ENCODE measurements at places on chromosomes 4 and X. TPM values are rescaled to one million over a fixed set of nuclear protein-coding genes. Genes with fewer than 3 reads are reported as not detected.

GRCh38 chrX:39900777-39901170, 197.0 kb downstream of the BCOR start:
- DNase-seq = no peak

Gene NALF2
- 3.6 TPM for total RNA-seq

- no peak for DNase-seq
These were observed 162.1 kb upstream of the EMCN start for GRCh38 chr4:100679926-100680325.

GRCh38 chr4:1211891-1212545, 36.9 kb downstream of the CTBP1 start:
- no peak for DNase-seq

DNA sequence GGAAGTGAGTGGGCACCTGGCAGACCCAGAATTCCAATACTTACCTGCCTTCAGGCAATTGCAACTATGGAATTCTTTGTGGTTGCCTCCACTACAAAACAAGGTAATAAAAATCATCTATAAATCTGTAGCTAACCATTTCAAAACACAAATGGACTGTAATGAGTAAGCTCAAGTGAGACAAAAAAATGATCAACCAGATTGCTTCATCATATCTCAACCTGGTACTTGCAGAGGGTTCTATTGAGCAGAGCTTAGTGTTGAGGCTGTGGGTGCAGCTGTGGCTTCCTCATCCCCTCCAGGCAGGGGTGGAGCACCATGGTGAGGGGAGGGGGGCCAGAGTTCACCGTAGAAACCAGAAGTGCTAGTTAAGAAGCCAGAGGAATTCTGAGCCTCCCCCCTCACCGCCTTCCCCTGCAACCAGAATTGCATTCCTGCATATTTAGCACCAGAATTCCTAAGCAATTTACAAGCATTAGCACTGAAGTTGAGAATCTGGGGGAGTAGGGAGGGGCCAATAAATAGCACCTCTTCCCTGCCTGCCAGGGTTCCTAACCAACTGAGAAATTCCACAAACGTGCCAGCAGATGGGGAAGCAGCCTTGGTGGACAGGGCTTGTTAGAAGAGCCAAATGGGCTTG, 11.5 kb downstream of the CTAG1A start:
- DNase-seq = peak; percentile 37

GRCh38 chr4:6056976-6057766, 38.9 kb upstream of the C4orf50 start:
- no peak for DNase-seq

DNA sequence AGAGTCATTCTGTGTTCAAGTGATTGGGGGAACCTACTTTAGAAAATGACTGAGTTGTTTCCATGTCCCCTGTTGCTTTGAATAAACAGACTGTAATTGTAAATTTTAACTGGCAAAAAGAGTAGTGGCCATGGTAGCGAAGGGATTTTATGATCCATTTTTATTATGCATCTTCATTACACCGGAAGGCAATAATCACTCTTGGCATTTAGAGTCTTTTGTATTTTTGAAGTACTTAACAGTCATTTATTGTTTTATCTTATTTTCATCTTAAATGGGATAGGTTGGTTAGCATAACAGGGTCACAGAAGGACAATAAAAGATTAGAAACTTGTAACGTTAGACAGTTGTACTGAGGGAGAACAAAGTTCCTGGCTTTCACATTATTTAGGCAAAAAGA, 11.0 kb upstream of the OTC start:
- no peak for DNase-seq

GRCh38 chr4:184705692-184706091, 28.2 kb downstream of the CENPU start:
- no peak for DNase-seq

GRCh38 chr4:147409350-147409749, 71.5 kb upstream of the EDNRA start:
- no peak for DNase-seq

Gene FGF13
- 55.3 TPM for total RNA-seq

GRCh38 chrX:54452920-54453319, 12.7 kb downstream of the TSR2 start:
- no peak for DNase-seq

Gene ZNF157
- not detected for total RNA-seq

DNA sequence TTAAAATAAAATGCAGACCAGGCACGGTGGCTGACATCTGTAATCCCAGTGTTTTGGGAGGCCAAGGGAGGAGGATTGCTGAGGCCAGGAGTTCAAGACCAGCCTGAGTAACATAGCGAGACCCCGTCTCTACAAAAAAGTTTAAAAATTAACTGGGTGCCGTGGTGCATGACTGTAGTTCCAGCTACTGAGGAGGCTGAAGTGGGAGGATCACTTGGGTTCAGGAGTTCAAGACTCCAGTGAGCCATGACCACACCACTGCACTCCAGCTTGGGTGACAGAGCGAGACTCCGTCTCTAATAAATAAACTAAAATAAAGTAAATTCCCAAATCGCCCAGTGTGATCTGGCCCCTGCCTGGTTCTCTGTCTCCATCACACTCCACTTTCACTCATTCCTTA, 43.7 kb downstream of the TENM3 start:
- no peak for DNase-seq

DNA sequence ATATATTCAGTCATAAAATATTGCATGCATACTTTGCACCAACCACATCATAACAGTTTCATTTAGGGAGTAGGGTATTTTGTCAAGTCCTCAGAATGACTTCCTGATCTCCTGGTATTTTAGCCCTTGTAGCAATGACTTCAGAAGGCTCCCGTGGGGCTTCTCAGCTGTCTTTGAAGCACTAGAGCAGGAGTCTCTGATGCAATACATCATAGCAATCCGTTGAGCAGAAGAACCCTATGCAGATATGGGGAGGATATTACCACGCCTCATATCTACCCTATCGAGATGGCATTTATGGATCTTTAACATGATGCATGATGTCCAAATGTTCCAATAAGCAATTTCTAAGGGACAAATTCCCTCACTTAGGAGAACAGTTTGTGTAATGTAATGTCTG, 373.7 kb upstream of the FTHL17 start:
- no peak for DNase-seq

DNA sequence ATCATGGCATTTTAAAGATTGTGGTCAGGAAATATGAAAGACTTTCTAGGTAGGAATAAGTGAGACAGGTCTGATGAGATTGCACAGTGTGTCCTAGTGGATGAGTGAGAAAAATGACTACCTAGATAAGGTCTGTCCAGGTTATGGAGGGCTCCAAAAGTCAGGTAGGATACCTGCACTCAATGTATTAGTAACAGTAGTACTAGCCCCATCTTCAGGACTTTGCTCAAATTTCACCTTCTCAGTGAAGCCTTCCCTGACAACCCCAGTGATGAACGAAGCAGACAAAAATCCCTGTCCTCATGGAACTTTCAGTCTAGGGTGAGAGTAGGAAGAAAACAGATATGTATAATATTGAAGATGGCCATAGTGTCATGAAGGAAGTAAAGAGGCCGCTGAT, 85.7 kb downstream of the ZIC3 start:
- DNase-seq = no peak

Gene ARHGEF6
- 2.7 TPM for total RNA-seq

Gene ADH1B
- total RNA-seq = not detected

GRCh38 chr4:19850909-19851308, 400.8 kb upstream of the SLIT2 start:
- DNase-seq = peak; percentile 24

Gene MAPK10
- 0.10 TPM for total RNA-seq

DNA sequence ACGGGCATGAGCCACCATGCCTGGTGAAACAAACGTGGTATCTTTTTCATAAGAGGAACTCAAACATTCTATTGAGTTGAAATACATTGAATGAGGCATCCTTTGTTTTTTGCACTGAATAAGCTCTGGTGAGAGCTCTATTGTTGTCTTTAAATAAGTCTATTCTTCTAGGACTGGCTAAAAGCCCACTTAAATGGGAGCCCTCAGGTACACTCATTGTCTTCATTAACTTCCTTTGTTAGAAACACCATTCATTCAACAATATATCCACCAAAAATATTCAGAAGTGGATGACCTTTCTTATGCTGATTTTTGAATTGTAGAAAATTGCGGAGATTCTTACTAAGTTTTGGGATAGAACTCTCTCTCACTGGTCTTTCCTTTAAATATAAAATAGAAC, 568.0 kb downstream of the IL1RAPL1 start:
- no peak for DNase-seq

Data from NCI-H460 (cell line).